HTR-8/SVneo (cell line): ENCODE measurements at places on chromosomes 11 and 22.

GRCh38 chr11:92667486-92668152 is 301.8 kb upstream of the MTNR1B start:
- DNase-seq: no peak

DNA sequence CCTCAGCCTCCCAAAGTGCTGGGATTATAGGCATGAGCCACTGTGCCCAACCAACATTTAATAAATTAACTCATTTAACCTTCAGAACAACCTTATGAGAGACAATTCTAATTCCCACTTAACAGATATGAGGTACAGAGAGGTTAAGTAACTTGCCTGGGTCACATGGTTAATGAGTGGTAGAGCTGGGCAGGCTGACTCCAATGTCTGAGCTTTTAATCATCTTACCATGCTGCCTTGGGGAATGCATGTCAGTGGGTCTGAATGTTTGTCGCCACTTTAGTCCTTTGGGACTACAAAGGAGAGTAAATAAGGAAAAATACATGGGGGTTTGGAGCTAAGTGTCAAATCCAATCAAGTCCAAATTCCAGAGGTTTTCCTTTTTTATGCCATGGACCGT is 11.2 kb upstream of the PIK3C2A start:
- no peak for DNase-seq

DNA sequence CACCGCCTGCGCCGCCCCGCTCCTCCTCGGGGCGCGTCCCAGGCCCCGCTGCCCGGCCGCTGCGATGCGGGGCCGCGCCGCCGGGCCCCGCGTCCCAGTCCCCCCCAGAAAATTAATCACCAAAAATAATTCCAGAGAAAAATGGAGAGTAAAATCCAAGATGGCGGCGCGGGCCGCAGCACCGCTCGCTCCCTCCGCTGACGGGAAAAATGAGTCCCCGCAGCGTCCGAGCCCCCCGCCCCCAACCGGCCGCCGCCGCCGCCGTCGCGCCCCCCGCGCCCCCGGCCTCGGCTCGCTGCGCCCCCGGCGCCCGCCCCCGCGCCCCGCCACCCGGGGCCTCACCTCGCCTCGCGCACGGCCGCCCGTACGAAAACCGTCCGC is at the start of gene KMT5B:
TSS of gene KMT5B (minus strand) at position 162 of the 381 bp plus-strand sequence. CDS start 23,220 bp downstream, outside the sequence.
- no peak for DNase-seq

GRCh38 chr11:107682171-107682570 is 29.7 kb downstream of the SLN start:
- DNase-seq: no peak

DNA sequence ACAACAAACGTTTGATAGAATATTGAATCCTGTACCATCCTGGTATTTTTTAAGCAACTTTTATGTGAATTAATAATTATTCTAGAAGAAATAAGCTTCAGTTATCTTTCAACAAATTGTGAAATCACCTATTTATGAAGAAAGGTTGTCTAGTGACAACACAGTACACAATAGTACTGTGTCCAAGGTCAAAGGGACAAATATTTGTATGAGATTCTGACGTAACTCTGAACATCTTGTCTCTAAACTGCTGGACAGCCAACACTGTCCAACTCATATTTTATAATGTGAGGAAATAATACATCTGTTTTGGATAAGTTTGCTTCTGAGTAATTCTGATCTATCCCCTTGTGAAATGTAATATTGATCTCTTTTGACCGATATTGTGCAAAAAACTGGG is 18.9 kb downstream of the CASP5 start:
- no peak for DNase-seq

DNA sequence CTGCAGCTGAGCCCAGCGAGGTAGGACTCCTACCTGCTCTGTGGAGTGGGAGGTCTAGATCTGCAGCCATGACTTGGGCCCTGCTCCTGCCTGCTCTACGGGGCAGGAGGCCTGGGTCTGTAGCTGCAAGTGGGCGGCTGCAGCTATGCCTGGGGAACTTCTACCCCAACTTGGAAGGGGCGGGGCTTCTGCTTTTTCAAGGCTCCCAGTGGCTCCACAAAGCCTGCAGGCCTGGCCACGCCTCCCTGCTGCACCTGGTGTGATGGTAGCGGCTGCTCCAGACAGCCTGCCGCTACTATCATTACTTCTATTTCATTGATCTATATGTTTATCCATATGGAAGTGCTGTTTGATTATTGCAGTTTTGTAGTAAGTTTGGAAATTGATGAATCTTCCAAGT is 121.2 kb downstream of the NELL1 start:
- DNase-seq: no peak

- DNase-seq: no peak
Measured at GRCh38 chr11:93491973-93492372, 51.2 kb downstream of the SMCO4 start.

DNA sequence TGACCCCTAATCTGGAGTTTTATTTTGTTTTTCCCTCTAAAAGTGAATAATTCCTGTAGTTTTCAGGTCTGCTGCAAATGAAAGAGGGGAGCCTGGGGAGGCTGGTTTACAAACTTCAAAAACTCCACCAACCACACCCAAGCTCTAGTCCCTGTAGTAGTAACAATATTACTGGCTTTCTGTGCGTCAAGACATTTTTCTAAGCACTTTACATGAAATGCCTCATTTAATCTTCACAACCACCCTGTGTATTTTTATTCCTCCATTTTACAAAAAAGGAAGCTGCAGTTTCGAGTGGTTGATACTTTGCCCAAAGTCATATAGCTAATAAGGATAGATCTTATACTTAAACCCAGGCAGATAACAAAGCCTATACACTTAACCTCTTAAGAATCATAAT is 23.5 kb downstream of the CTNND1 start:
- no peak for DNase-seq

GRCh38 chr22:44546686-44547310 is 48.8 kb upstream of the RTL6 start:
- no peak for DNase-seq

DNA sequence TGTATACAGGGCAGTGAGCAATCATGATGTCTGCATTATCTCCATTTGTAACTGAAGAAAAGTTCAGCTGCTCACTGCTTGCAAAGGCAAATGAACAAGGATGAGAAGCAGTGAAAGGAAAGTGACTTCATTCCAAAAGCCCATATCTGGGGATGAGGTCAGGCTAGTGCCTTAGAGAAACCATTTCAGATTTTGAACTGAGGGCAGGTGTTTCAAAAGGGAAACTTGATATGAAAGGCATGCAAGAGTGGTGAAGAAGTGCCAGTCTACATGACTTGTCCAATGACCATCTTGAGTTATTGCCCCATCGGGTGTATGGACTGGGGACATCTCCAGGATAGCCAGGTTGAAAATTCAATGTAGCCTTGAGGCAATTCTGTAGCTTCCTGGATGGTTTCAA is 7.3 kb upstream of the APOL4 start:
- no peak for DNase-seq

- peak; percentile 45 for DNase-seq
Measured at GRCh38 chr11:130787092-130787616, 129.1 kb downstream of the SNX19 start.

GRCh38 chr22:29947410-29948384 is 64.7 kb downstream of the MTMR3 start:
- no peak for DNase-seq

DNA sequence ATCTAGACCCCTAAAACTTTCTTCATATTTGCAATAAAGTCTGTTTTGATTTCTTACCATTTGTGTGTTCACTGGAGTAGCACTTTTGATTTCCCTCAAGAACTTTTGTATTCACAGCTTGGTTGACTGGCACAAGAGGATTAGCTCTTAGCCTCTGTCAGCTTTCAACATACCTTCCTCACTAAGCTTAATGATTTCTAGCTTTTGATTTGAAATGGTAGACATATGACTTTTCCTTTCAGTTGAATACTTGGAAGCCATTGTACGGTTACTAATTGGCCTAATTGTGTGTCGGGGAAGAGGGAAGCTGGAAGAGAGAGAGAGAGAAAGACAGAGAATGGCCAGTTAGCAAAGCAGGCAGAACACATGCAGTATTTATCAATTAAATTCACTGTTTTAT is 180.5 kb downstream of the ARHGAP42 start:
- DNase-seq: no peak

- DNase-seq: no peak
Measured at GRCh38 chr11:123314972-123315371, 115.1 kb upstream of the GRAMD1B start.

DNA sequence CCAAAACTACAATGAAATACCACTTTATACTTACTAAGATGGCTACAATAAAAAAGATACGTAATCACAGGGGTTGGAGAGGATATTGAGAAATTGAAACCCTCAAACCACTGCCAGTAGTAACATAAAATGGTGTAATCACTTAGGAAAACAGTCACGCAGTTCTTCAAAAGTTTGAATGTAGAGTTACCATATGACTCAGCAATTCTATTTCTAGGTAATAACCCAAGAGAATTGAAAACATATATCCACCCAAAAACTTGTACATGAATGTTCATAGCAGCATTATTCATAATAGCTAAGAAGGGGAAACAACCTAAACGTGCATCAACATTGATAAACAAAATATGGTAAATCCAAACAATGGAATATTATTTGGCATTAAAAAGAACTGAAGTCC is 24.4 kb upstream of the PSMA1 start:
- no peak for DNase-seq

- DNase-seq: no peak
Measured at GRCh38 chr22:30460147-30460546, 11.7 kb downstream of the SEC14L3 start.

DNA sequence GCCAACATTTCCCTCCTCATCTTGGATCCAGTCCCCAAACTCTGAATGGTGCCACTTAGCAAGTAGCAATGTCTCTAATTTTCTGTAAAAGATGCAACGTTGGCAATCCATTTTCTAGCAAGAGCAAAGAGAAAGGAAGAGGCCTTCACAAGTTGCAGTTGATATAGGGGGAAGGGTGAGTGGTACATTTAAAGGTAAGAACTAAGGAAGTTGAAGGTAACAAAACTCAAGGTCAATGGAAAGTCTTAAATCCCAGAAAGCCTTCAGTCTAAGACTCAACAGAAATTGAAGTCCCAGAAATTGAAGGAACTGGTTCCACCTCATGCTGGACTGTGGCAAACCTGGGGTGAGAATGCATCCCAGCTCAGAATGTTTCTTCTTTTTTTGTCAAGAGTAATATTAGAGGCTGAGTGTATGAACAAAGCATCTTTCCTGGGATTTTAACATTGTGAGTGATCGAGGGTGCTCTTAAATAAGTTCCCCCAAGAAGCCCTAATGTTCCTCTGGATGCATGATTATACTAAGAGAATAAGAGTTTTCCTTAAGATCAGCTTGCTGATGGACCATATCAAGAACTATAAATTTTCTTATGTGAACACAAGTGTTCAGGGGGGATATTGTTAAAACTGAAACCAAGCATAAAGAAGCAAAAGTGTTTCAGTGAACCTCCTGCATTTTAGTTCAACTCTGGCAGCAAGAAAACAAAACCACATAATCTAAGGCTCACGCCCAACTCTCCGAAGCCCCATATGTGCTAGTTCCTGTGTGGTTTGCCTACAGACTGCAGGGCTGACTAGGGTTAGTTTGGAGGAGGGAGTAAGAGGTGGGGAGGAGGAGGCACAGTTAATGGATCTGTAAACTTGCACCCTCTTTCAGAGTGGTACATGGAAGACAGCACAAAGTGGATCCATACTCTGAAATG is at the start of gene GRAP2:
TSS of gene GRAP2 (plus strand) at position 779 of the 922 bp plus-strand sequence. CDS start 46,023 bp downstream, outside the sequence.
- DNase-seq: no peak

DNA sequence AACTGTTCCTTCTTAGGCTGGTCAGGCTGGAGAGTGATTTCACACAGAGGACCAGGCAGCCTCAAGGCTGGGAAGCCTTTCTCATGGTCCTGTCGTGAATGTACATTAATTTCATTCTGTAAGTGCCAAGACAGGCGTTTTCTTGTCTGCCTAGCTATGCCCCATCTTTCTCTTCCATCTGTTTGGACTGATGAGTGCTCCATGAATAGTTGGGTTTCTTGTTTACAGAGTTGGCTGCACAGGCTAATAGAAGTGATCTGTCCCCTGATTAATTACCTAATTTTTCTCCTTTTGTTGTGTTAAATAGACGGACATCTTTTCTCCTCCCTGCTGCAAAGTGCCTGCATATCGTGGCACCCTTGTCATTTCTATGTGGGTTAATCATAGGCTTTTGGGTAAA is 135.8 kb upstream of the NARS2 start:
- no peak for DNase-seq

- no peak for DNase-seq
Measured at GRCh38 chr22:31501738-31502137, 5.4 kb downstream of the SFI1 start.

- no peak for DNase-seq
Measured at GRCh38 chr11:15236559-15236958, 121.8 kb downstream of the INSC start.

DNA sequence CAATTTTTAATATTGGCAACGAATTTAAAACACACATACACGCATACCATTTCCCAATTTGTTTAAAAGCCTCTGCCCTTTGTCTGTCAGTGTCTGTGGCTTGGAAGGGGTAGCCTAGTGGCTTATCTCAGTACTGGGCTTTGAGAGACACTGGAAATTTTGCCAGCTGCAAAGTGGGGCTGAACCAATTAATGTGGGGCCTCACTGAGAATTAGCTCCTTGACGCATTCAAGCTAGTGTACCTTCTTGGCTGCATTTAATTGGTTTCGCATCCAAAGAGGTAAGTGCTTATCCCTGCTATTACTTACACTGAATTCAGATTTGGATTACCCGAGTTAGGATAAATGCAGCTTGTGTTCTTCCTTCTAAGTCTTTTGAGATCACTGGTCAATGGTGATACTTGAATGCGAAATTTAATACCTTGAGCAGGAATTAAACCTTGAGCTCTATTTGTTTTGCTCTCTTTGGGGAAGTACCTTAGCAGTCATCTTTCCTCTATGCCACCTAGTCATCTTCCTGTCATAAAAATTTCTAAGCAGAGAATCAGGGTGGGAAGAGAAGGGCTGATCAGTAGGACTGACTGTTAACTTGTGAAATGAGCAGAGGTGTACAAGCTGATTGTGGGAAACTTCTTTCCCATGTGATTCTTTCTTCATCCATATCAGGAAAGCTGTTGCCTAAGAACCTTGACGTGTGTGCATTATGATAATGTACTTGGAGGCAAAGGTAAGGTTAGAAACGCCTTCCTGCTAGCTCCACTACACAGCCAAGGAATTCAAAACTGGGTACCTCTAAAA is 187.7 kb upstream of the E2F8 start:
- no peak for DNase-seq

GRCh38 chr11:125999234-125999880 is 53.5 kb downstream of the VSIG10L2 start:
- no peak for DNase-seq

- no peak for DNase-seq
Measured at GRCh38 chr22:23424031-23424430, 156.1 kb downstream of the IGLL1 start.

GRCh38 chr11:72851726-72852125 is 37.5 kb downstream of the ATG16L2 start:
- no peak for DNase-seq

GRCh38 chr11:109582470-109582869 is 160.5 kb downstream of the C11orf87 start:
- no peak for DNase-seq
